ENCODE measurements at places on chromosomes 7 and 10.

- DNase-seq, result no peak
These were observed 222.5 kb downstream of the USP6NL start for GRCh38 chr10:11388996-11389395.

- no peak for DNase-seq
These were observed 261.3 kb upstream of the MEOX2 start for GRCh38 chr7:15947754-15948153.

DNA sequence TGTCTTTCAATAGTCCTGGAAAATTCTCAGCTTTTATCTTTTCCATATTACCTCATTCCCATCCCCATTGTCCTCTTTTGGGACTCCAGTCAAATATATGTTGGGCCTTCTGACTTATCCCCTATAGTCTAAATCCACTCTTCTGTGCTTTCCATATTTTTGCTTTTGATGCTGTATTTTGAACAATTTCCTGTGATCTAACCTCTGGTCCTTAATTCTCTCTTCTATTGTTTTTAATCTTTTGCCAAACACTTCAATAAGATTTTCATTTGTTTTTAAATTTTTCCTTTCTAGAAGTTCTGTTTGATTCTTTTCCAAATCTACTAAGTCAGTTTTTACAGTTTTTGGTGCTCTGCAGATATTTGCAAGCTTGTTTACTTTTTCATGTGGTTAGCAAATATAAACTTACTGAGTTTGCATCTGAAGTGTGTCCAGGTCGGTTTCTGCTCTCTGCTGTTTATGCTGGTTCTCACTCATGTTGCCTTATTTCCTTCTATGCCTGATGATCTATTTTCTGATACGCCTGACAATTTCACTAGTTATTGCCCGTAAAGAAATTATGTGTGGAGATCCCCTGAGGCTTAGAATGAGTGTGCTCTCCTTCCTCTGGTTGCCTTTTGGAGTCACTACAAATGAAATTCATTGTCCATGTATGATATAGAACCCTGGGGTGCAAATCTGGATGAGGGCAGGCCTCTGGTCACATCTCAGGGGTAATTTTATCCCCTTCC lies 110.4 kb downstream of the RBM20 start:
- DNase-seq, result no peak

GRCh38 chr7:130875265-130875741 lies 141.3 kb upstream of the KLF14 start:
- no peak for DNase-seq

DNA sequence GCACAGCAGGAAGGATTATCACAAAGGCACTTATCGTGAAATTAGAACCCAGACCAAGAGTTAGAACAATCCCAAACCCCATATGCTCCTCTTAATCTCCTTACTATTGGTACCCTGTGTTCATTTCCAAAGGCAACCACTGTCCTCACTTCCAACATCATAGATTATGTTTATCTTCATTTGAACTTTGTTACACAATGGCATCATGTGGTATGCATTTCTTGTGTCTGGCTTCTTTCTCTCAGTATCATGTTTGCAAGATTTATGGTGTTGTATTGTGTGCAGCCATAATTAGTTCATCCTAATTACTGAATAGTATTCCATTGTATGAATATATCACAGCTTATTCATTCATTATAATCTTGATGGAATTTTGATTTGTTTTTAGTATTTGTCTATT lies 124.6 kb upstream of the SEC61G start:
- DNase-seq, result no peak

GRCh38 chr10:6562221-6562620 lies 17.9 kb downstream of the PRKCQ start:
- DNase-seq, result no peak

DNA sequence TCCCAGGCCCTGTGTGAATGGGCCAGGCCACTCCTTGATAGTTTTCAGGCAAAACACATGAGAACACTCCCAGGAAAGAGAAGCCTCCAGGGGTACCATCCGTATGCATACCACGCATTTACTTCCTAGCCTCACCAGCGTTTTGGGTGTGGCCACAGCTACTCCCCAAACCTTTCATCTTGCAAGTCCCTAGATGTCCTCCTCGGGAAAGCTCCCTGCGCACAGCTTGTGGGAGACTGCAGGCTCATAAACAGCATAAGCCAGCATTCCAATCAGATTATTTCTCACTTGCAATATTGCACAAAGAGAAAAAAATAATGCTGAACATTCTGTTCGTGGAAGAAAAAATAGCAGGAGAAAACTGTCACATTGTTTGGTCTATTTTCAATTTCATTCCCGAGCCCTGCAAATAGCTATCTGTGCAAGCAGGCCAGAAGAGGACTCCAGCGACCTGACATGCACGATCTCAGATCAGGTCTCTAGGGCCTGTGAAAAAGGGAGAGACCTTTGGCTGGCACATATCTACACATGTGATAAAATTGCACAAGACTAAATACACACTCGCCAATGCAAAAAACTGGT lies 175.6 kb downstream of the PLXNA4 start:
- no peak for DNase-seq

DNA sequence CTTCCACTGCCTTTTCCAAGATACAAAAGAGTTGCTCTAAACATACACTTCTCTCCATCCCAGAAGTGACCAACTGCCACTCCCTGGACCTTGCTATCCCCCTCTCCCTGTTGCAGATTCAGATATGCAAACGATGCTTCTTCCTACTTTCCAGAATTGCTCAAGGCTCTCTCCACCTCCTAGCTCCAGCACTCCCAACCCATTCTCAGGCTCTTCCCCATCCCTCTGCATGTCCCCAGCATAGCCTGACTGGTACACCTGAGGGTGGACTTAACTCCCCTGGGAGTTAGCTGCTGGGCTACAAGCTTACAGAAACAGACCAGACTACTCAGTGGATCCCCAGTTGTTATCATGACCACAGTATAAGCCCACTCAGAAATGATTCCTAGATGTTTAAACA lies 27.6 kb downstream of the MKRN1 start:
- DNase-seq, result no peak

Measured in esophagus squamous epithelium (tissue), 5 donors.